Activated CD4-positive, alpha-beta T cell treated with anti-CD3 and anti-CD28 coated beads, Interleukin-2, amount 50 U/mL, for 48 hours (primary cell): ENCODE measurements at places on chromosomes 3 and 15.

DNA sequence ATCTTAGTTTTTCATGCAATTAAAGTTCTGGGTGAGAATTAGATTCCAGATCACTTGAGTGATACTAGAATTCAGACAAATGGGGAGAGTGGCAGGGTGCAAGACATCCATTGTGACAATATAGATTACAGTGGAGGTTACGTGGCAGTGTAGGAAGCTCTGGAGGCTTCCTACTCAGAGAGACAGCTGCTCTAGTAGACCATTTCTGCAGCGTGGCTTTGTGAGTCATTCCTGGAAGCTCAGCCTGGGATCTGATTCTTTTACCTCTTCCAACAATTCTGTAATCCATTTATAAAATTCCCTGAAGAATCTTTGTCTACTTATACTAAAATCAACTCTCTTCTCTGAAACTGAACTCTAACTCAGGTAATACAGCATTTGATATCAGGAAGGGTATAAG is 90.4 kb upstream of the ASB14 start:
- DNase-seq, result no peak

- DNase-seq, result no peak
These were observed 34.8 kb downstream of the MCCC1 start for GRCh38 chr3:183064475-183064874.

- no peak for DNase-seq
These were observed 187.8 kb downstream of the SHQ1 start for GRCh38 chr3:72660270-72661114.

DNA sequence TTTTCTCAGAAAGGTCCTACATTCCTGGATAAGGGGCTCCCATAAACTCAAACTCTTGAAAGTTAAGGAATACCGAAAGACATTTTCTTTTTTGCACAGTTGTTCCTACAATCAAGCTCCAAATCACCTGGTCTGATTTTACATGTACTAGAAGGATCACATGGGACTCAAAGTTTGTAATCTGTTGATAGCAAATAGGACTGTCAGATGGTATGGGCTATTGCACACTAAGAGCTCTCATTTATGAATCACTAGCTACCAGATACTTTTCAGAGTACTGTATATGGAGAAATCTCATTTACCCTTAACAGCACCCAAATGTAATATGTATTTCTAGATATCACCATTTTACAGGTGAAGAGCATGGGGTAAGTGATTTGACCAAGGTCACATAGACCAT is 49.5 kb upstream of the CMSS1 start:
- DNase-seq, result no peak

GRCh38 chr15:63499611-63500010 is 4.8 kb upstream of the USP3 start:
- no peak for DNase-seq

DNA sequence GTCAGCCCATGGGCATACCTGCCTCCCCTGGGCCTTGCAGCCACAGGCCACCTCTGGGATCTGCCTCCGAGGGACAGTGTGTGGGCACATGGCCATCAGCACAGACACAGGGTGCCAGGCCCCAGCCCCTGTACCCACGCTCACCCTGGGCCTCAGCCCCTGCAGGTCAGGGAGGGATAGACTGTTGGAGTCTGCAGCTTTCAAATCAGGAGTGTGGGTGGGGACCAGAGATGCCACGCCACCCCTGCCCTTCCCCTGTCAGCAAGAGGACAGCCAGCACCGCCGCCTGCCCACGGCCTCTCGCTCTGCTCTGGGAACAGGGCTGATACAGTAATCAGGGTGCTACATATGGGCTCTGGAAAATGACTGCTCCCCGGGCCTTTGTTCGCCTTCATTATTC is 72.7 kb downstream of the DNAJB8 start:
- no peak for DNase-seq

GRCh38 chr3:170497207-170498095 is 78.8 kb downstream of the CLDN11 start:
- DNase-seq, result no peak

DNA sequence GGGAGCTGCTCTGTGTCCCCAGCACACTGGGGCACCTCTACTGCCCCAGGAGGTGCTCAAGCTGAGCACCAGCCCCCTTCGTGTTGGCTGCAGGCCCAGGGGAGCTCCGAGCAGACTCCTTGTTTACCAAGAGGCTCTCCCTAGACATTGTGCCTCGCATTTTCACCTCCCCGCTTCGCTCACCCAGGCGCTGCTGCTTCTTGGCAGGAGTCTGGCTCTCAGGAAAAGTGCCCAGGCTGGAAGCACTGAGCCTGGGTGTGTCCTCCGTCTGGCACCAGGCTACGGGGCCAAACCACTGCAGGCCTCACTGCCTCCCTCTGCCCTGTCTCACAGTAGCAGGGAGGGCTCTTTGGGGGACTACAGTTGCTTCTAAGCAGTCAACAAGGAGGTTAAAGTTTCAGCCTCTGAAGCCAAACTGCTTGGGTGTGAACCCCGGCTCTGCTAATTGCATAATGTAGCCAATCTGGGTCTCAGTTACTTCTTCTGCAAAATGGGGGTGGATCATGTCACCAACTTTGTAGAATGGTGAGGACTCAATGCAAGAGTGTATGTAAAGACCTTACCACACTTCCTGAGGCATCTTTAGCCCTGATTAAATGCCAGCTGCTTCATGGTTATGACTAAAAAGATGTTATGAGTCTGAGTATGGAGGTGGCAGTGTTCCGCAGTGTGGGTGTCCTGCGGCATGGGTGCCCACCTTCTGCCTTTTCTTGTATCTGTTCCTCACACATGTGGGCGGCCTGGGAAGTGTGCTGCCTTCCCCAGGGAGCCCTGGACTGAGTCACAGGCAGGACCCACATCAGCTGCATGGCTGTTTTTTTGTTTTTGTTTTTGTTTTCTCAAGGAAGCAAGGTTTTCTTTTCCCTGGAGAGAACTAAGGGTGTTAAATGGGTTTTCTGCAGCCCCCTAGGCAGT is 88.9 kb downstream of the CLSTN2 start:
- no peak for DNase-seq

DNA sequence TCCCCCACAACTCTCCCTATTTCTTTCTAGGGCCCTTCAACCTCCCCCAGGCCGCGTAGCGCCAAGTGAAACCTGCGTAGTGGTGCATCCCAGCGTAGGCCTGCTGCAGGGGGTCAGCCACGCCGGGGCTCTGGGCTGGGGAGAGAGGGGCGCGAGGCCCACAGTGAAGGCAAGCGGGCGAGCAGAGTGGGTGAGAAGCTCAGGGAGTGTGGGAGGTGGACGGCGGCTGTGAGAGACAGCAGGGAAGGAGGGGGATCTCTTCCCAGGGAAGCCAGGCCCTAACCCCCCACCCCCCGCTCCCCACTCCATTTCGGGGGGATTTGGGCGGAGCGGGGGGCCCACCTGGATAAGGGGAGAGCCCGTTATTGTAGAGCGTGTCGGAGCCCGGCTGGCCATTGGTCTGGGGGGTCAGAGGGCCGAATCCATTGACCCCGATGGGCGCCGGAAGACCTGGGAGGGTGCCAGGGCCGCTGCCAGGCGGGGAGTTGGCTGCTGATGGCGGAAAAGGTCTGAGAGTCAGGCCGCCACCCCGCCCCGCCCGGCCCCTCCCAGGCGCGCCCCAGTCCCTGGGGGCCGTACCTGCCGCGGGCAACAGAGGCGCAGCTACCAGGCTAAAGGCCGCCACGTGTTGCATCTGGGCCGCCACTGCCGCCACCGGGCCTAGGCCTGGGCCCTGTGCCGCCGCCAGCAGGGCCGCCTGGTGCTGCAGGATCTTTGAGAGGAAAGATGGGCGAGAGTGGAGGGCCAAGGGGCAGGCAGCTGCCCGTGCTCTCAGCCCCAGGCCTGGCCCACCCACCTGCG is 16.6 kb upstream of the PARP6 start:
- DNase-seq, result no peak

- DNase-seq, result no peak
These were observed 66.1 kb upstream of the SMAD3 start for GRCh38 chr15:66999046-66999968.

DNA sequence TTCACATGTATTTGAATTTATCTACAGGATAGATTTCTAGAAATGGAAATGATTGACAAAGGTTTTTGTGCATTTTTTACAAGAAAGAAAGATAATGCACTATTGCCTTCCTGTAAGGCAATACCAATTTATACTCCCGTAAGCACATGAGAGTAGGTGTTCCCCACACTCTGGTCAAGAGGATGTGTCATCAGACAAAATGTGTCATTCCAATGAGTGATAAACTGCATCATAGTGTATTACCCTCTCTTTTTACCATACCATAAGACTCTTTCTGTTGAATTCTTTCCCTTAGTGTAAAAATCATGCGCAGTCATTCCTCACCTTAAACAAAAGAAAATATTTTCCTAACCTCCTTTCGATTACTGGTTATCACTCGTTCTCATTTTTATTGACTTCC is 251.0 kb downstream of the ROBO1 start:
- DNase-seq, result no peak

DNA sequence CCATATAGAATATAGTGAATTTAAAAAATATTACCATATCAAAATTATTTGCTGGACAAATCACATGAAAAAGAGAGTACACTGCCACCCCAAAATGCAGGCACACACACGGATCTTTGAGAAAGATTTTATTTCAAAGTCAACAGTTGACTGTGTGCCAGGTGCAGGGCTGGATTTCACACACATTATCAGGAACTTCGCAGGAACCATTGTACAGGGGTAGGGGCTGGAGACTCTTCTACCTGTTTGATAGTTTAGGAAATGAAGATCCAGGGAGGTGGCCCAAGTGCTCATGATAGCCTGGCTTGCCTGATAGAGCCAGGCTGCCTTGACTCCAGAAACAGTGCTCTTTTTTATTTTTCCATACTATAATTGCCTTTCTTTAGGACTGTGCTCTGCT is 54.2 kb downstream of the IL1RAP start:
- DNase-seq, result no peak

GRCh38 chr3:55686426-55687254 is 199.5 kb upstream of the WNT5A start:
- DNase-seq, result no peak

- DNase-seq, result no peak
These were observed 83.1 kb downstream of the CPN2 start for GRCh38 chr3:194267744-194268653.

- DNase-seq, result no peak
These were observed 247.0 kb upstream of the THBS1 start for GRCh38 chr15:39333896-39334295.

- DNase-seq, result no peak
These were observed 39.9 kb upstream of the PRTG start for GRCh38 chr15:55782901-55783300.

DNA sequence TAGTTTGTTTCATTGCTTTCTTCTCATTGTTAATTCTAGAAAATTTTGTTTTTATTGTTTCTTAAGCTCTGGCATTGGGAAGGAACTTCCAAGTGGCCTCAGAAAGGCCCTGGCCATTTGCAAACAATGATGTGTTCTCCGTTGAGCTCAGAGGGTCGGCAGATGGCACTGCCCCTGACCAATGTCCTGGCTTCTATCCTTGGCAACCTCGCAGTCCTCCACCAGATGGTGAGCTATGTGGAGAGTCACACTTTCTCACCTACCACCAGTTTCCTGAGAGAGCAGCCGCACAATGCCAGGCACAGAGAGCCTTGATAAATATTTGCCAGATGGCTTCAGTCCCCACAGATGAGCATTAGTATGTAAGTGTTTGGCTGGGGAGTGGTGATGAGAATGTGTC is 343.7 kb downstream of the EPHB1 start:
- DNase-seq, result no peak

- DNase-seq, result no peak
These were observed 141.7 kb upstream of the LRIG1 start for GRCh38 chr3:66642484-66642883.

DNA sequence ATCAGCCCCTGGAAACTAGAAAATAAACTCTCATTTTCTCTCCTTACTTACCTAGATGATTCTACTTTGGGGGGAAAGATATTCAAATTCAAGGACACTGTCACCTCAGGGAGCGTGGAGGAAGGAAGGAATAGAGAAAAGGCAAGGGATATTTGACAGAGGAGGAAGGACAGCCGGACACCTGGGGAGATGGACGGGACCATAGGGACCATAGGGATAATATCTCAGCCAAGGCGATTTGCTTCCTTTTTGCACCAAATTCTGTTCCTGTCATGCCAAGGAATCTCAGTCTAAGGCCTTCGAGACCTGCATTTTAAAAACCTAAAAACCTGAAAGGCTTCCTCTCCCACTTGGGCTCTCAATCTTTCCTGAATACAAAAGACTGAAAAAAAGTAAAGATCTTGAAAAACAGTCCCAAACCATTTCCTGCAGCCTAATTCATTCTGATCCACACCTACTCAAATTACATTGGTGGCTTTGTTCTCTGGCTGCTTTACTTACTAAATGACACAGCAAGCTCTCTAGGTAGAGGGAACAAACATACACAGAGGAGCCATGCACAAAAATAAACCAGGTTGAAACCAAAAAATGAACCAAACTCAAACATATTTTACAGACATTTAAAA is 73.9 kb upstream of the SLC24A5 start:
- no peak for DNase-seq

DNA sequence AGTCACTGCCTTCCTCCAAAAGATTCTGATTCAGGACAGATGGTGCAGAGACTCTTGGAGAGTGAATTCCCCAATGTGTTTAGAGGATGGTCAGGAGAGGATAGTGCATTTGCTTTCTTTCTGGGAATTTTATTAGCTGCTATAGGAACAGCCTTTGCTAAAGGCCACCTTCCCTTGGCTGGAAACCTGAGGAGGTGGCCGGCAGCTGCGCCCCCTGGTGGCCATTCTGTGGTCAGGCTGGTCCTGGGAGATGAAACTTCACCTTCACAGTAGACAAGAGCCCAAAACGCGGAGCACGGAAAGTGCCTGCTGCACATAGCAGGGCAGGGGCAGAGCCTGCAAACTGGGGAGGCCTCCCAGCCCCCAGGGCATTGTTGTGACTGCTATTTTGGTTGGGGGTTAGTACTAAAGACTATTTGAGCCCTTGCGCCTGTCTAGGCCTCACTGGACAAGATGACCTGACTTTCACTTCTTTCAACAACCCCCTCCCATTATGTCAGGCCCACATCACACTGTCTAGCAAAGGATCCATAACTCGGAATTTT is 34.3 kb downstream of the SEC22C start:
- DNase-seq, result peak; percentile 71

- DNase-seq, result no peak
These were observed 52.1 kb downstream of the CMTM8 start for GRCh38 chr3:32290619-32291018.

DNA sequence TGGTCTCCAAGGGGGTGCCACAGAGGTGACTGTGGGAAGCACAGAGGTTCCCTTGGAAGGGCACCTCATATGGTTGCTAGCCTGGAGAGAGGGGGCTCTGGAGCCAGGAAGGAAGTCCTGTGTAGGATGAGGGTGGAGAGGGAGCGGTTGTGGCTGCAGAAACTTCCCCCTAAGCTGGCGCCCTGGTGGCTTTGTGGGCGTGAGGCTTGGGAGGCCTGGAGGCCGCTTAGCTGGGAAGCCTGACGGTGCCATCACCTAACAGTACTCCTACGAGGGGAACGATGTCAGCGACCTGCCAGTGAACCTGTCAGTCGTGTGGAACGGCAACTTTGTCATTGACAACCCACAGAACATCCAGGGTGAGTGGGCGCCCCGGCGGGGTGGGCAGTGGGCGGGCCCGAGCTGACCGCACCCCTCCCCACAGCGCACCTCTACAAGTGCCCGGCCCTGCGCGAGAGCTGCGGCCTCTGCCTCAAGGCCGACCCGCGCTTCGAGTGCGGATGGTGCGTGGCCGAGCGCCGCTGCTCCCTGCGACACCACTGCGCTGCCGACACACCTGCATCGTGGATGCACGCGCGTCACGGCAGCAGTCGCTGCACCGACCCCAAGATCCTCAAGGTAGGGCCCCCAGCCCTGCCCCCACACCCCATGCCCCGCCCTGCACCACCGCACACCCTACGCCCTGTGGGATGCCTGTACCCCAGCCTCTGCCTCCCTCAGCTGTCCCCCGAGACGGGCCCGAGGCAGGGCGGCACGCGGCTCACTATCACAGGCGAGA is 31.0 kb downstream of the PLXNA1 start:
- no peak for DNase-seq

GRCh38 chr3:2837239-2837638 is 272.9 kb downstream of the IL5RA start:
- DNase-seq, result no peak
